ENCODE measurements at places on chromosomes 7 and 10. TPM values are rescaled to one million over a fixed set of nuclear protein-coding genes. Genes with fewer than 3 reads are reported as not detected.

AEBP1 gene
- polyA plus RNA-seq = 83.2 TPM

EPO gene
- 0.44 TPM for polyA plus RNA-seq

BEND7 gene
- 28.2 TPM for polyA plus RNA-seq

CHAT gene
- 1.6 TPM for polyA plus RNA-seq

PRKG1 gene
- polyA plus RNA-seq = 11.9 TPM

CCDC3 gene
- polyA plus RNA-seq = 51.1 TPM

CPA2 gene
- polyA plus RNA-seq = 0.21 TPM

GPR37 gene
- 19.3 TPM for polyA plus RNA-seq

IDI2 gene
- polyA plus RNA-seq = not detected

SERPINE1 gene
- 1.9 TPM for polyA plus RNA-seq

CNTNAP2 gene
- 74.7 TPM for polyA plus RNA-seq

GRCh38 chr7:106053109-106053508 is 59.0 kb downstream of the SYPL1 start:
- peaks cover 9% of the 10 kb centered on the region for H3K27me3 ChIP-seq
- H3K36me3 ChIP-seq = no peaks in the 10 kb centered on the region
- no peak overlapping the region for H3K27ac ChIP-seq

DNA sequence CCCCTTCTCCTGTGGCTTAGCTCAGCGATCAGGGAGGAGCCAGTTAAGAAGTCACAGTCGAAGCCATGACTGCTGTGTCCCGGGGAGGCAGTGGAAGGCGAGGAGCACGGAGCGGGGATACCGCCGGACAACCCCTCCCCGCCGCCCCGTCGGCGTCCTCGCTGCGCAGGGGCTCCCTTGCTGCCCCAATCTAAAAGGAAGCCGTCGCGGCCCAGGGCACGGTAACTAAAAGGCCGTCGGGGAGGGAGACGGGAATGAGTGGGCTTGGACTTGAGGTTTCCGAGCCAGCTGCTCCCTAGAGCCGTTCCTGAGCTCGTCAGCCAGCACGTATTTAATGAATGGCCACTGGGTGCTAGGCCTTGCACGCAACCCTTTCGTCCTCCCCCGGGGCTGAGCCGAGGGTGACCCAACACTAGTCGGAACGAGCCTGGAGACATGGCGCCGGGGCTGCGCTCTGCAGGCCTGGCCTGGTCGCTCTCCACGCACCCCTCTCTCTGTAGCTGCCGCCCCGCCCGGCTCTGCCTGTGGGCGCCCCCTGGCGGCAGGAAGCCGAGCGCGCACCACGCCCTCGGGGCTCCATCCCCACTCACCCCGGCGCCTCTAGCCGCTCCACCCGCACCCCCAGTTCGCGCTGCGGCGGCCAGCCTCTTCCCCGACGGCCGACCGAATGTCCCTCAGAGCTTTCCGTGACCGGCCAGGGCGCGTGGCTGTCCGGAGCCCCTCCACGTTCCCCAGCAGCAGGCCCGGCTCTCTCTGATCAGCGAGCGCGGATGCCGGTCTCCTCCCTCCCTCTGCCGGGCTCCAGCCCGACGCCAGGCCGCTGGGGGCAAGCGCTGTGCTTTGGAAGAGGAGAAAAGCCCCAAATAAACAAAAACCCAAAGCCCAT is 29.3 kb upstream of the KCNK18 start:
- DNase-seq = no peak
- H3K4me1 ChIP-seq = peaks cover 40% of the 10 kb centered on the region
- H3K4me3 ChIP-seq = peak overlapping the region; percentile 9

GRCh38 chr10:128068398-128069285 is 57.6 kb downstream of the MKI67 start:
- H3K36me3 ChIP-seq = peaks cover 77% of the 10 kb centered on the region
- DNase-seq = no peak
- no peak overlapping the region for H3K4me3 ChIP-seq
- no peak overlapping the region for H3K27ac ChIP-seq
- peaks cover 18% of the 10 kb centered on the region for H3K4me1 ChIP-seq

DNA sequence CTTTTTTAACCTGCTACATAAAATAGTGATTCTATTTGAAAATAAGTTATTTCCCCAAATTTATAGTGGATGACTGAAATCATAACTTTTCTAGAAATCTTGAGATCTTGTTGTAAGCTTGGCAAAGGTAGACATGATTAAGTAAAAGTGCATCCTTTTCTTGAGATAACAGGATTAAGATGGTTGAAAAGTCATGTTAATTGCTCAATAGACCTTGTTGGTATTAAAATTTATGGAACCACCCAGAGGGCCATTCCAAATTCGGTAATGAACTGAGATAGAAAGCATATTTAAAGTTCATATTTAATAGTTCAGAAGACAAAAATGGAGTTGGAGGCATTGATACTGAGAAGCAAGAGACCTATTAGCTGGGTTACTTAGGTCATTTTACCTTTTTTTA is 139.1 kb downstream of the BICC1 start:
- H3K4me3 ChIP-seq = no peak overlapping the region
- no peak overlapping the region for H3K27ac ChIP-seq
- no peaks in the 10 kb centered on the region for H3K4me1 ChIP-seq
- no peak for DNase-seq
- no peaks in the 10 kb centered on the region for H3K27me3 ChIP-seq

- H3K36me3 ChIP-seq = no peaks in the 10 kb centered on the region
- H3K27me3 ChIP-seq = no peaks in the 10 kb centered on the region
- H3K4me1 ChIP-seq = peaks cover 11% of the 10 kb centered on the region
- H3K4me3 ChIP-seq = no peak overlapping the region
- no peak overlapping the region for H3K27ac ChIP-seq
These were observed 20.8 kb upstream of the MKI67 start for GRCh38 chr10:128147064-128147463.

GRCh38 chr7:125661677-125662076 is 732.1 kb upstream of the POT1 start:
- no peaks in the 10 kb centered on the region for H3K4me1 ChIP-seq
- no peak for DNase-seq
- no peak overlapping the region for H3K27ac ChIP-seq
- no peak overlapping the region for H3K4me3 ChIP-seq
- H3K36me3 ChIP-seq = no peaks in the 10 kb centered on the region

DNA sequence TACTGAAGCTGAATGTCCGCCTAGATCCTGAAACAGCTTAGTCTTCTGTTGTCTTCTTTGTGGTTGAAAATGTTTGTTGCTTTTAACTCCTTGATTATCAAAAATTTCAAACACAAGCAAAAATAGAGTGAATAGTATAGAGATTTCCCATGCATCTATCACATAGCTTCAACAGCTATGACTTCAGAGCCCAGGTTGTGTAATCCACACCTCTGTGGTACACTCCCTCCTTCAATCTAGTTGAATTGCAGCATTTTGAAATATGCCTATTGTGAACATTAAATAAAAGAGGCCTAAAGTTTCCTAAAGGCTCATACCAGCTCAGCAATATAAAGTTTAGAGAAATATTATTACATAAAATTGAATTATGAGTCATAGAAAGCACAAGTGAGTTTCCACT is 204.7 kb upstream of the HDAC9 start:
- H3K27me3 ChIP-seq = no peaks in the 10 kb centered on the region
- H3K27ac ChIP-seq = no peak overlapping the region
- H3K36me3 ChIP-seq = no peaks in the 10 kb centered on the region
- no peak overlapping the region for H3K4me3 ChIP-seq

- H3K27me3 ChIP-seq = no peaks in the 10 kb centered on the region
- no peaks in the 10 kb centered on the region for H3K36me3 ChIP-seq
- H3K4me1 ChIP-seq = peaks cover 13% of the 10 kb centered on the region
- H3K4me3 ChIP-seq = no peak overlapping the region
- DNase-seq = no peak
These were observed 27.8 kb upstream of the ZNF273 start for GRCh38 chr7:64875258-64875657.

DNA sequence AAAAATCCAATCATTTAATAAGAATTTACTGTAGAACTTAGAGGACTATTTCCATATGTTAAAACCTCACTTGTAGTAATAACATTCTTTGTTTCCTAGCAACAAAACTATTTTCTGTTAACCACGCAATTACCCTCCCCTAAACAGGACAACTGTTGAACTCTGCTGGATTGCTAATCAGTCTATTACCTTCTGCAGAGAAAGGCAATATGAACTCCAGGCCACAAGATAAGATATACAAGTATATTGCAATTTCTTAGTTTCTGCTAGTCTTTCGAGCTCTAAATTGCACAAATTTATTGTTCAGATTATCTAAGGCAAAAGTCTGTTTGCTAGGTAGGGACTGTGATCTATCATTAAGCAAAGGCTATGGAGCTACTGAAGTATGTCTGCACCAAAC is 920.1 kb upstream of the LRRN3 start:
- H3K4me1 ChIP-seq = no peaks in the 10 kb centered on the region
- no peaks in the 10 kb centered on the region for H3K36me3 ChIP-seq
- DNase-seq = no peak
- H3K4me3 ChIP-seq = no peak overlapping the region
- H3K27ac ChIP-seq = no peak overlapping the region

GRCh38 chr7:36928311-36928710 is 204.0 kb upstream of the AOAH start:
- H3K27me3 ChIP-seq = no peaks in the 10 kb centered on the region
- no peak overlapping the region for H3K4me3 ChIP-seq
- H3K36me3 ChIP-seq = no peaks in the 10 kb centered on the region
- DNase-seq = peak; percentile 51
- peaks cover 4% of the 10 kb centered on the region for H3K4me1 ChIP-seq

GRCh38 chr7:102444961-102445673 is 11.7 kb downstream of the ORAI2 start:
- H3K4me3 ChIP-seq = no peak overlapping the region
- peaks cover 4% of the 10 kb centered on the region for H3K4me1 ChIP-seq
- peaks cover 77% of the 10 kb centered on the region for H3K36me3 ChIP-seq

GRCh38 chr7:55240418-55241142 is 124.6 kb upstream of the LANCL2 start:
- no peak overlapping the region for H3K27ac ChIP-seq
- H3K36me3 ChIP-seq = no peaks in the 10 kb centered on the region
- no peak for DNase-seq
- H3K4me1 ChIP-seq = peaks cover 26% of the 10 kb centered on the region
- no peak overlapping the region for H3K4me3 ChIP-seq

GRCh38 chr7:8531991-8532515 is 98.6 kb downstream of the NXPH1 start:
- H3K4me3 ChIP-seq = no peak overlapping the region
- no peaks in the 10 kb centered on the region for H3K36me3 ChIP-seq
- no peak overlapping the region for H3K27ac ChIP-seq

- peaks cover 28% of the 10 kb centered on the region for H3K4me1 ChIP-seq
- H3K27ac ChIP-seq = peak overlapping the region; percentile 86
- peak overlapping the region; percentile 64 for H3K4me3 ChIP-seq
- H3K27me3 ChIP-seq = no peaks in the 10 kb centered on the region
These were observed 750 bp downstream of the ZNF398 start for GRCh38 chr7:149147752-149148653.

GRCh38 chr10:123008355-123009104 is at the start of the genes ACADSB and IKZF5:
Gene ACADSB (plus strand): TSS chr10:123009006. CDS start chr10:123009030, 24 bp downstream.
Gene IKZF5 (minus strand): TSS chr10:123008795. CDS start chr10:122998625, 10,170 bp downstream.
- H3K4me3 ChIP-seq = peak within 1 kb of the TSS; percentile 79
- peak; percentile 94 for DNase-seq
- H3K4me1 ChIP-seq = peaks cover 3% of the 10 kb centered on the region
- peak within 1 kb of the TSS; percentile 79 for H3K27ac ChIP-seq
- H3K27me3 ChIP-seq = no peaks in the 10 kb centered on the region

- H3K27ac ChIP-seq = no peak overlapping the region
- no peaks in the 10 kb centered on the region for H3K36me3 ChIP-seq
- DNase-seq = no peak
- no peak overlapping the region for H3K4me3 ChIP-seq
- no peaks in the 10 kb centered on the region for H3K4me1 ChIP-seq
These were observed 67.4 kb downstream of the VWC2 start for GRCh38 chr7:49840751-49841405.

- H3K27ac ChIP-seq = no peak overlapping the region
- no peaks in the 10 kb centered on the region for H3K36me3 ChIP-seq
- H3K4me1 ChIP-seq = peaks cover 30% of the 10 kb centered on the region
These were observed 4.5 kb upstream of the DRGX start for GRCh38 chr10:49400365-49400764.

DNA sequence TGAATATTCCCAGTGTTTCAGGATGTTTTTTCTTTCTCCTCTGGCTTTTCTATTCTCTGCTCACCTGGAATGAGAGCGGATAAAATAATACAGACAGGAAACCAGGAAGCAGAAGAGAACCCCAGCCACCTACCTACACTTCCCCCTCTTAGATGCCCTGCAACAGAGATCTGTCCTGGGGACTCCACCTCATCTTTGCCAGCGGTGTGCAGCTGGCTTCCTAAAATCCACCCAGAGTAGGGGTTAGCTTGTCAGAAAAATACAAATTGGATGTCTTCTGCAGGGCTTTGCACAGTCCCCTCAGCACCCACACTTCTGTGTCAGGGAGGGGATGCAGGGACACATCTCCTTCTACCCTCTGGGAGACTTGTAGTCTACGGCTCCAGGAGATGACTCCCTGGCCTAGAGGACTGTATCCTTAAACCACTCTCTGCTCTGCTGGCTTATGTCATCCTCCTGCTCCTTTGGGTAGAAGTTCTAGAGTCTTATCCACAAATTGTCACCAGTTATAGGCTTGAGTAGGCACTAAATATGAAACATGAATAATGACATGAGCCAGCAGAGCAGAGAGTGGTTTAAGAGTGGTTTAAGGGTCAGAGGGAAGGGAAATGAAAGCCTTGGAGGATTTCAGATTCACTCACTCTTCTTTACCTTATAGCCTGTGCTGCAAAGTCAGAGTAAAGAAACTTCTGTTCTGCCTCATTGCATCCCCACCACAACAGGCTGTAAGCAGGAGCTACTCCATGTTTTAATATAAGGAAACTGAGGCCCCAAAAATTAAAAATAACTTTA is 749.4 kb downstream of the AUTS2 start:
- no peaks in the 10 kb centered on the region for H3K27me3 ChIP-seq
- H3K36me3 ChIP-seq = no peaks in the 10 kb centered on the region
- H3K4me3 ChIP-seq = no peak overlapping the region
- H3K27ac ChIP-seq = no peak overlapping the region

GRCh38 chr10:117761695-117762094 is 219.1 kb downstream of the EMX2 start:
- H3K4me1 ChIP-seq = no peaks in the 10 kb centered on the region
- no peaks in the 10 kb centered on the region for H3K27me3 ChIP-seq
- H3K27ac ChIP-seq = no peak overlapping the region
- no peaks in the 10 kb centered on the region for H3K36me3 ChIP-seq
- DNase-seq = no peak

GRCh38 chr10:63976538-63976937 is 455.3 kb downstream of the REEP3 start:
- H3K4me1 ChIP-seq = no peaks in the 10 kb centered on the region
- no peak overlapping the region for H3K4me3 ChIP-seq
- H3K27ac ChIP-seq = no peak overlapping the region

GRCh38 chr7:39950473-39951225 is 593 bp downstream of the CDK13 start:
- peak overlapping the region; percentile 99 for H3K27ac ChIP-seq
- no peaks in the 10 kb centered on the region for H3K27me3 ChIP-seq
- peaks cover 10% of the 10 kb centered on the region for H3K36me3 ChIP-seq
- H3K4me3 ChIP-seq = peak overlapping the region; percentile 97
- H3K4me1 ChIP-seq = peaks cover 5% of the 10 kb centered on the region
- peak; percentile 25 for DNase-seq

- DNase-seq = no peak
- no peaks in the 10 kb centered on the region for H3K27me3 ChIP-seq
- peaks cover 3% of the 10 kb centered on the region for H3K4me1 ChIP-seq
- H3K36me3 ChIP-seq = no peaks in the 10 kb centered on the region
- no peak overlapping the region for H3K27ac ChIP-seq
These were observed 282.5 kb upstream of the NRP1 start for GRCh38 chr10:33616956-33617355.

GRCh38 chr10:42475168-42476098 is 162.9 kb downstream of the ZNF33B start:
- H3K4me1 ChIP-seq = no peaks in the 10 kb centered on the region
- DNase-seq = peak; percentile 2
- H3K27ac ChIP-seq = no peak overlapping the region
- H3K36me3 ChIP-seq = no peaks in the 10 kb centered on the region
